ENCODE measurements at places on chromosomes 3 and 15.

- no peak for DNase-seq
These were observed 22.7 kb upstream of the SH3BP5 start for GRCh38 chr3:15355086-15355485.

DNA sequence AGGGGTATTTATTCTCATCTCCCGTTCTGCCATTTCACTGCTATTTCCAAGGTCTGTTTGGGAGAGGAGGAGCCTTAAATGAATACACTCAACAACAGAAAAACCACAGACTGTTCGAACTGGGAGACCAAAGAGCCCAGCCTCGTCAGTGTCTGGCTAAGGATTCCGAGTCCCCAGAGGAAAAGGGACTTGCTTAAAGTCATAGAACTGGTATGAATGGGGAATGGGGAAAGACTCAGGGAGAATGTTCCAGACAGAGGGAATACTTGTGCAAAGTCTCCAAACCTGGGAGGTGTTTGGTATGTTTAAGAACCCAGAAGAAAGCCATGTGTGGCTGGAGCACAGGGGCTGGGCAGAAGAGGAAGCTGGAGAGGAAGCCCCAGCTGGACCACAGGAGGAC lies 46.9 kb downstream of the FAM43A start:
- no peak for DNase-seq

GRCh38 chr15:90576711-90577389 lies 47.1 kb downstream of the CRTC3 start:
- DNase-seq, result no peak

DNA sequence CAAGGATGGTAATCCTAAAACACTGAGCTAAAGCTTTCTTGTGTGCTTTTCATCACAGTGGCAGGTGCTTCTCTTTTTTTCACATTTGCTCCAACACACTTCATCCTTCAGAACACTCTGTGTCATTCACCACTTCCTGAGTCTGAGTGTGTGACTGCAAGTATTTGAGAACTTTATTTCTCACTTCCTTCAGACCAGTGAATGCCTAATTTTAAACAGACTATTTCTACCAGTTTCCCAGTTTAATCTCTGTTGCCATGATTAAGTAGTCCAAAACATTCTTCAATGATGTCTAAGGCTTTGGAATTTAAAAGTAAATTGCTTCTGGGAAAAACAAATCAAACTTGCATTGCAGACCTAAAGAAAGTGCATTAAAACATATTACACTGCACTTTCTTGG lies 541.2 kb downstream of the RBMS3 start:
- no peak for DNase-seq

DNA sequence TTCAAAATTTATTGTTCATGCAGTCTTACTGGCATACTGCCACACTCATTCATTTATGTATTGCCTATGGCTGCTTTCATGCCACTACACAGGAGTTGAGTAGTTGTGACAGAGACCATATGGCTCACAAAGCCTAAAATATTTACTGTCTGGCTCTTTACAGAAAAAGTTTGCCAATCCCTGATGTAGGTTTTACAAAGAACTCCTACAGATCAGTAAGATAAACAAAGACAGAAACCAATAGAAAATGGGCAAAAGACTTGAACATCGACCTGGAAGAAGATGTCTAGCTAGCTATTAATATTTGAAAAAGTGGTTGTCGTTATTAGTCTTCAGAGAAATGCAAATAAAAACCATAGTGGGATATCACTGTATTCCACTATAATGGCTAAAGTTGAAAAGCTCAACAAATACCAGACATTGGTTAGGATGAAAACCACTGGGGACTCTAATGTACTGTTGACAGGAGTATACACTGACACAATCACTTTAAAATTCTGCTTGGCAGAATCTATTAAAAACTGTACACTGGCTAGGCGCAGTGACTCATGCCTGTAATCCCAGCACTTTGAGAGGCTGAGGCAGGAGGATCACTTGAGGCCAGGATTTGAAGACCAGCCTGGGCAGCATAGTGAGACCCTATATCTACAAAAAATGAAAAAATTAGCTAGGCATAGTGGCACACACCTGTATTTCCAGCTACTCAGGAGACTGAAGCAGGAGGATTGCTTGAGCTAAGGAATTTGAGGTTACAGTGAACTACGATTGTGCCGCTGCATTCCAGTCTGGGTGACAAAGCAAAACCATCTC lies 87.7 kb downstream of the NEO1 start:
- DNase-seq, result no peak

GRCh38 chr3:146561879-146562278 lies 17.5 kb upstream of the PLSCR1 start:
- DNase-seq, result no peak

GRCh38 chr15:85401108-85401774 lies 20.8 kb downstream of the AKAP13 start:
- DNase-seq, result no peak

DNA sequence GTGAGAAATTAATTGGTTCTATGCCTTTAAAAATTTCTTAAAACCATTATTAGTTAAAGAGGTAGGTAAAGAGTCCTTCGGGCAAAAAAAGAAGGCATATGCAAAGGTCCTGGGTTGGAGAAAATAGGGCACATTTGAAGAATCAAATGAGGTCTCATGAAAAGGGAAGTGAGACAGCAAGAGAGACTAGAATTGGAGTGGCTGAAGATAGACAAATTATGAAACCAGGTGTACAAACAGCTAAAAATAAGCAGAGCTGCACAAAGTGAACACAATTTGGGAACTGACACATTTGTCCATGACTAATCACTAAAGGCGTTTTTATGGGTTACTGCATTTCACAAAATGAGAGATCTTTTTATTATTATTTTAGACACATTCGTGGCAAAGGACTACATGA lies 581.2 kb downstream of the PYDC2 start:
- no peak for DNase-seq

- no peak for DNase-seq
These were observed 21.9 kb upstream of the CXCR6 start for GRCh38 chr3:45921158-45922038.

DNA sequence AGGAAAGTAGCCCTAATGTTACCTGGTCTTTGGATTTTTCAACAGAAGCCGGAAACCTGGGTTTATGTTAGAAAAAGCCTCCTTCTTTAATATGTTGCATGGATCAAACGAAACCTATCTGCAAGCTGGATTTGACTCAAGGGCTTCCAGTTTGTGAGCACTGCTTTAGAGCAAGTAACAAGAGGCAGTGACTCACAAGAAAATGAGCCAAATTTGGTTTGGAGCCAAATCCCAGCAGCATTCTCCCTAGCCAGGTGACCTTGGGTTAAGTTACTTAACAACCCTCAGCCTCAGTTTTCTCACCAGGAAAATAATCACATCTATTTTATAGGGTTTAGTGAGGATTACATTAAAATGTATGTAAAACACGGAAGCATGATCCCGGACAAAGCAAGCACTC lies 215.2 kb upstream of the PRICKLE2 start:
- DNase-seq, result no peak

DNA sequence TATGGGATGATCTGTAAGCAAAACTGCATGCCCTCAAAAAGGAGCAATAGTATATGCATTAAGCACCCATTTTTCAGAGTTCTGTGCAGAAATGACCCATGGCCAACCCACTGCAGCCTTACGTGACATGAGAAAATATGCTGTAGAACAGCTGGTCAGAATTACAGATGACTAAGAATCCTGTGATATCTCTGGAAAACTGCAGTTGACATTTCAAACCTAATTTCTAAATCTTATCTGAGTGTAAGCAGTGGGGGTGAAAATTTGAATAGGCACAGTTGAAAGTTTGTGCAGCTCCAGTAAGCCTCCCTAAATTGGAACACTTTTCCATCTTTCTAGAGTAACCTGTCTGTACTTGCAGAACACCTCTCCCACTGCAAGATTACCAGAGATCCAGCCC lies 28.7 kb upstream of the COL6A6 start:
- DNase-seq, result no peak

GRCh38 chr15:70699890-70700289 lies 63.5 kb downstream of the UACA start:
- no peak for DNase-seq

GRCh38 chr3:177263615-177264368 lies 66.5 kb upstream of the TBL1XR1 start:
- no peak for DNase-seq

DNA sequence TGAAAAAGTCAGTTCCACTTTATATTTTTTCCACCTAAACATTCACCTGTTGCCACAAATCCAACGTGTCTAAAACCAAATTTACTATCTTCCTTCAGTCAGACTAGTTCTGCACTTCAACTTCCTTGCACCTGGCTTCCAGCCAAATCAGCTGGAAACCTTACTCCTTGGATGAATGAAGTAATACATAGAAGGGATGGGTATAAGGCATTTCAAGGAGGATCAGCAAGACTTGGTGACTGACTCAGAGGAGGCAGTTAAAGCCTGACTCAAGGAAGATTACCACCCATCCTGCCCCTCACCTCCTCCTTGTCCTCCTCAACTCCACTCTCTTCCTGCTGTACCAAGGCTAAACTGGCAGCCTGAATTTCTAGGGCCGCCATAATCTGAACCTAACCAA lies 37.1 kb downstream of the QTRT2 start:
- no peak for DNase-seq
